Mammary epithelial cell (primary cell): ENCODE measurements at places on chromosomes 16 and 17. TPM values are rescaled to one million over a fixed set of nuclear protein-coding genes. Genes with fewer than 3 reads are reported as not detected.

DNA sequence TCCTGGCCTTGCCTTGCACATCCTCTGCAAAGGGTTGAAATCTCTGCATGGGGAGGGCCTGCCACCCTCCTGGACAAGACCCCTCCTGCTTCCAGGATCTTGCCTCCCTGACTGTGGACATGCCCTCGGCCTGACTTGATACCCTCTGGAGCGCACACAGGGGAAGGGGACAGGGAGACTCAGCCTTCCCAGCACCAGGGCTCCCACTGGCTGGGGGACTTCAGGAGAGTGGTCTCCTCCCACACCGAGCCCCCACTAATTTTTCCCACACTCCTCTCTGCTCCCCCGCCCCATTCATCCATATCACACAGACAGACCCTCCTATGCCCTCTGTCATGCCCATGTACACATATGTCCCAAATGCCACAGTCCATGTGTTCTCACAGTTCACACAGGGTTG lies 14.3 kb downstream of the SGCA start:
- DNase-seq, result no peak

DNA sequence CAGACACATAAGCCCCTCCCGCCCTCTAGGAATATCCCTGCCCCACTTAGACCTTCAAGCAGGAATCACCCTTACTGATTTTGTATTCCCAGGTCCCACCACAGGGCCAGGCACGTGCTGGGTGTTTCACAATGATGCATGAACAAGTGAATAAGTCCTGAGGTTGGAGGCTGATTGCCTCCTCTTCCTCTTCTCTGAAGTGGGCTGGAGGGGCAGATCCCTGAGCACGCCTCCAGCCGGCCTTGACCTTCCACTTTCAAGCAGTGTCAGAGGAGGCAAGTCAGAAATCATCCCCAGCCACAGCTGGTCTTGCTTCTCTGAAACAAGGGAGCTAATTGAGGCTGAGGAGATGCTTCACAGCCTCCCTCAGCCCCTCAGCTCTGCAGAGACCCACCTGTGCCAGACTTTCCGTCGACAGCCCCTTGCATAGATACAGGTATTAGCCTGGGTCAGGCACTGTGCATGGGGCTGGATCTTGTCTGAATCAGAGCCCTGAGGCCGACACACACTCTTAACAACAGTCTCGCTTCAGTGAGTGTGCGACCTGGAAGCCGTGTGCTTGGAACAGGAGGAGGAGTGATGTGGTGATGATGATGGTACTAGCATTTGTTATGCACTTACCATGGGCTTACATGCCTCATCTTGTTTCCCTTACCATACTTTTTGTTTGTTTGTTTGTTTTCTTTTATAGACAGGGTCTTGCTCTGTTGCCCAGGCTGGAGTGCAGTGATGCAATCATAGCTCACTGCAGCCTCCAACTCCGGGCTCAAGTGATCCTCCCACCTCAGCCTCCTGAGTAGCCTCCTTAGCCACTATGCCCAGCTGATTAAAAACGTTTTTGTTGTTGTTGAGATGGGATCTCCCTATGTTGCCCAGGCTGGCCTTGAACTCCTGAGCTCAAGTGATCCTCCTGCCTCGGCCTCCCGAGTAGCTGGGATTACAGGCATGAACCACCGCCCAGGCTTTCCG lies 15.0 kb downstream of the MRM1 start:
- no peak for DNase-seq

GRCh38 chr16:2966043-2966807 lies 2.1 kb downstream of the KREMEN2 start:
- no peak for DNase-seq

- peak; percentile 25 for DNase-seq
These were observed 167.7 kb downstream of the IRX3 start for GRCh38 chr16:54118846-54119245.

Gene HBA2
- total RNA-seq, result not detected in 2 replicates

Gene HBA1
- total RNA-seq, result 1.9 TPM in 1 of 2 replicates, not detected in the other

Gene BAHCC1
- 3.8 and 9.1 TPM in 2 replicates for total RNA-seq
